ENCODE measurements at places on chromosomes 13 and 19.

DNA sequence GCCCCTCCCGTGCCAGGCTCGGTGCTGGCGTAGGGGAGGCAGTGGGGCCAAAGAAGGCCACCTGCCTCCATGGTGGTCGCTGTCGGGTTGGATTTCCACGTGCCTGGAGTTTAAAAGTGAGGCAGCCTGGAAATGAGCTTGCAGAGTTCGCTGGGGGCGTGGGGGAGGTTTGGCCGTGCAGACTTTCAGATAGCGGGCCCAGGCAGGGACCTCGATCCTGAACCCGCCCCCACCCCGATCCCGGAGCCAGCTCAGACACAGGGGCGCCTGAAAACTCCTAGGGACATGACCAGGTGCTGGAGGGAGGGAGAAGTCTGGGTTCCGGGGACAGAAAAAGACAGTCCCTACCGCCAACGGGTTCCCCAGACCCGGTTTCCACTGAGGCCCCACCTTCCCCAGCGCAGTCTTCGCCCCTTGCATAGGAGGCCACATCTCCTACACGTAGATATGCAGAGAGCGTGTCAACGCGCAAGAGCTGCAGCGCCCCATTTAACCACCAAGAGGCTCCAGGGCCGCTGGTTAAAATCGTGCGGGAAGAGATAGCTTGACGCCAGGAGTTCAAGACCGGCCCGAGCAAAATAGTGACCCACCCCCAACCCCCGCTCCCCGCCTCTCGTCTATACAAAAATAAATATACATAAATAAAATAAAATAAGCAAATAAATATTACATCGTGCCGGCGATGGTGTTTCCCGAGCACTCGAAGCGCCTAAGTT lies 8.5 kb downstream of the CCDC8 start:
- no peak for DNase-seq

DNA sequence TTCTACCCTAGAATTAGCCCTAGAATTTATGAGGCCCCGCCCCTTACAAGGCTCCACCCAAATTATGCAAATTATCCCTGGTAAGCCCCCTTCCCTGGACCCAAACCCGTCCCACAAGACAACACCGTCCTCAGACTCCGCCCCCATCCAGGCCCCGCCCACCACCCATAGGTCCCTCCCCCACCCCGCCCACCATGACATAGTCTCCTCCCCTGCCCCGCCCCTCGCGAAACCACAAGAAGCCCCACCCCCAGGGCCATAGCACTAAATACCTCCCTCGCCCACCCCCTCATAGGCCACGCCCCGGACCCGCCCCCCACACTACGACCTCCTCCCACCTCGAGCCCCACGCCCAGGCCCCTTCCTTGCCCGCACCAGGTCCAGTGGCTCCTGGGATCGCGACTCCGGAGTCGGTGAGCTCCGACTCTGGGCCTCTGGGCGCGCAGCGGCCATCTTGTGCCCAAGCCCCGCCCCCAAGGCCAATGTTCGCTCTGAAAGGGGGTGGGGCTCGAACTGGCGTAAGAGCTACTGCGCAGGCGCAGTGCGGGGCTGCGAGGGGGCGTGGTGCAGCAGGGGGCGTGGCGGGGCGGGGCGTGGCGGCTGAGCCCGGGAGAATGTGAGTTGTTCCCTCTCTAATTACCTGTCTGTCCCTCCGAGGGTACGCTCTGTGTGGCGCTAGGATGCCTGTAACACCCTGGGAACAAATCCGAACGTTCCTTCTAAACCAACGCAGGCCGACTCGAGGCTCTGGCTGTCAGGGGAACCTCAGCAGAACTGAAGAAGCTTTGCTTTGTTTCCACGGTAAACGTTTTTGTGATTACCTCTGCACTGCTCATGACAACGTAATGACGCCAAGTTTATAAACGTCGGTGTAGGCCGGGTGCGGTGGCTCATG lies at the start of gene ZNF784:
Gene ZNF784, minus strand, starts transcription at position 458 of the 895 bp plus-strand sequence. Its CDS starts 5 bp downstream, at position 453.
- peak; percentile 86 for DNase-seq

- no peak for DNase-seq
Observed at GRCh38 chr13:91630946-91631345, 232.5 kb downstream of the GPC5 start.

GRCh38 chr13:91904597-91904996 lies 506.2 kb downstream of the GPC5 start:
- DNase-seq: no peak

DNA sequence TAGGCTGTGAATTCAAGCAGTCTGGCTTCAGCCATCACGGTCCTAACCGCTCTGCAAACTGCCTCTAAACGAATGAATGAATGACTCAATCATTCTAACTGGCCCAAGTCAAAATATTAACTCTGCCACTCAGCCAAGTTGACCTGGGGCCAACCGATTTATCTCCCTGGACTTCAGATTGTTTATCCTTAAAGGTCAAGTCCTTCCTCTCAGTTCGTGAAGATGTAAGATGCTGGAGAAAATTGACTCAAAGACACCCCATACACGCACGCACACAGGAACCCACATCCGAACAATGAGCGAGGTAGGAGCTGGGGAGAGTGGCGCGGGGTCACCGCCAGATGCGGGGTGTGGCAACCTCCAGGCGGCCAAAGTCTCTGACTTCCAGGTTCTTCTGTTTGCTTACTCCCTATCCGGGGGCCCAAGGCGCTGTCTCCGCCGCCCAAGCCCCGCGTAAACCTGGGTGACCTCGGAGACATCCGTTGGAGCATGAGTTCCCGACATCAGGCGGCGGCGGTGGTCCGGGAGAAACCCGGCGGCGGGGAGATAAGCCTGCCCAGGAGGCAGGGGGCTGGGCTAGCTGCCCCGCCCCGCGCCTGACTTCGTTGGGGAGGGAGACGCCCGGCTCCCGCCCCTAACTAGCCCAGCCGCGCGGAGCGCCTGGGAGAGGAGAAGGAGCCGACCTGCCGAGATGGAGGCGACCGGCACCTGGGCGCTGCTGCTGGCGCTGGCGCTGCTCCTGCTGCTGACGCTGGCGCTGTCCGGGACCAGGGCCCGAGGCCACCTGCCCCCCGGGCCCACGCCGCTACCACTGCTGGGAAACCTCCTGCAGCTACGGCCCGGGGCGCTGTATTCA lies at the start of gene CYP2S1:
Gene CYP2S1, plus strand, starts transcription at position 646 of the 856 bp plus-strand sequence. Its CDS starts 46 bp downstream, at position 692.
- DNase-seq: no peak

- no peak for DNase-seq
Observed at GRCh38 chr13:108902405-108903155, 273.2 kb downstream of the MYO16 start.

DNA sequence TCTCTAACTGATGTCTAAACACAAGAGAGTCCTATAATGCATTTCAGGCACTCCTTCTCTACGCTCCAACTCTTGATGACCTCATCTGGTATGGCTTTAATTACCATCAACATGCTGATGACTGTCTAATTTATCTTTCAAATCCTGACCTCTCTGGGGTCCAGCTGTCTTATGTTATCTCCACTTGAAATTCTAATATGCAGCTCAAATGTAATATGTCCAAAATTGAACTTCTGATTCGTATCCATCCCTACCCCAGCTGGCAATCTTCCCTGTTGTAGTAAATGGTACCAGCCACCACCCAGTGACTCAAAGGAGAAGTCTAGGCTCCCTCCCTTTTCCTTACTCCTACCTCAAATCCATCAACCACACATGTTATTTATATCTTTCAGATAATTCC lies 288.0 kb upstream of the SLC10A2 start:
- no peak for DNase-seq

Data from AG09319 (cell line).